Fibroblast of skin of right biceps (primary cell): ENCODE measurements at places on chromosomes 1 and 21.

- DNase-seq, result peak; percentile 90
Observed at GRCh38 chr1:53889304-53890298, at the start of gene YIPF1. Gene YIPF1, minus strand, starts transcription at chr1:53889797. Its CDS starts 860 bp downstream, at chr1:53888937.

DNA sequence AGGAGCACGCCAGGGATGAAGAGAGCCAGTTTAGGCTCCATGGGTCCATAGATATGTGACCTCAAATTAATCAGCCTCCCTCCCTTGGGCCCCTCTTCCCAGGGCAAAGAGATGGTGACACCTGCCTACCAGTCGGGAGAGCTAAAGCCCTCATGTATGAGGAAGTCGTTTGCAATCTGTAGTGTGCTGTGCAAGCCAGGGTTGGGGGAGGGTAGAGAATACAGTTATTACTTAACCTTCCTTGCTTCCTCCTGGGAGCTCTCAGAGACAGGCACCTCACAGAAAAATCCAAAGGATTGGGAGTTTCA, 4.0 kb downstream of the PGLYRP4 start:
- no peak for DNase-seq

DNA sequence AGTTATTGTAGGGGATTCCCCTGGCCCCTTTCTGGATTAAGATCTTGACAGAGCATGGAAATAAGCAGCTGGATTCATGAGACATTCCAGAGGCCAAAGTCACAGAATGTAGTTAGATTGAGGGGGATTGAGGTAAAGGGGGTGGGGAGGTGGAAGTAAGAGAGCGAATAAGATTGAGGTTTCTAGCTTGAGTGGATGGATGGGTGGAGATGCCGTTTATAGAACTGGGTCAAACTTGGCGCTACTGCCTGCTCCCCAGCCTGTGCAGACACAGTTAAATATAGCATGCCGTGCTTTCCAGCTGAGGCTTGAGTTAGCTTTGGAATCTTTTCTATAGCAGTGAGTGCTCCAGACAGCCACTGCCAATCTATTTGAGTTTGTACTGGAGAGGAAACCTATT, 85.7 kb downstream of the DYRK1A start:
- DNase-seq, result peak; percentile 95

DNA sequence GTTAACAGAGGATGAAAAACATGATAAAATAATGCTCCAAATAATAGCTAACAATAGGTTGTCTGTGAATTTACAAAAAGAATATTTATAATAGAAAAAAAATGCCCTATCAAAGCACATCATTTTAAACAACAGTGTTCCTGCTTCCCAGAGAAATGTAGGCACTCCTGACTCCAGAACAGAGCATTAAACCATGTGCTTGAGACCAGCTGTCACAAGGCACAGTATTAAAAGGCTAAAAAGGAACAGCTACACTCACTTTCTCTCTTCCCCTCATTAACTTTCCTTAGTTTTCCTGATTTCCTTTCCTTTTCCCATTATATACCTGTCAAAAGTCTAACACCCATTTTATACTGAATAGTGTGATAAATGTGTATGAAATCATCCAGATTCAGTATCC, 10.9 kb downstream of the VAV3 start:
- DNase-seq, result no peak

GRCh38 chr1:241453732-241454131, 65.8 kb downstream of the FH start:
- DNase-seq, result no peak

DNA sequence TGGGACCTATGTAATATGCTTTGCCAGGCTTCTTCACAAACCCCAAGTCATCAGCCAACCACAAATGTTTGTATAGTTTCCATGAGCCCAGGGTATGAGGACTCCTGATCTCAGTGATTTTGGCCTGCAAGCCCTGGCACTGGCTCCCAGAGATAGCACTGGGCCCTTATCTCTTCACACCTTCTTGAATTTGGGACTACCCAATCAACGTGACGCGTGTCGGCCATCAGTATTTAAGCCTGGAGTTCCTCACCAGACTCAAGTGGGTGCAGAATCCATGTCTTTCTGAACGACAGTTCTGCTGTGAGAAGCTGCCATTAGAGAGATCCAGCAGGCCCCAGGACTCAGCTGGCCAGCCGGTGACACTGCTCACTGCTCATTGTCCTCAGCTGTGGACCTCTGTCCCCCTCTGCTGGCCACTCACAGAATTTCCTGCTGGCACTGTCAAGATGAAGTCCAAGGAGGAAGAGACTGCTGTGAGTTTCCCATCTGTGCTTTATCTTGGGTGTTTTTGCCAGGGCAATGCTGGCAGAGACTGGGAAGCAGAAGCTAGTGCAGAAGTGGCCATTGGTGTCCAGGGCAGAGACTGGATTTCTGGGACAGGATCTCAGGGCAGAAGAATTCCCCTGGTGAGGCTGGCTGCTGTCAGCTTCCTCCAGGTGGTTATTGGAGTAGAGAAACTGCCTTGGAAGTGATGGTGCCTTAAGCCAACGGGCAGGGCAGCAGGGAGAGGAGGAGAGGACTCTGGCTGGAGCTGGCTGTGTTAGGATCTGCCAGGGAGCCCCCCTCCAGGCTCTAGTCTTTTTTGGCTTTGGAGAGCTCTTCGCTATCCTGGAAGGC, 28.4 kb downstream of the TMCC2 start:
- DNase-seq, result peak; percentile 76

- DNase-seq, result no peak
Observed at GRCh38 chr1:236535190-236535589, 11.4 kb downstream of the LGALS8 start.

DNA sequence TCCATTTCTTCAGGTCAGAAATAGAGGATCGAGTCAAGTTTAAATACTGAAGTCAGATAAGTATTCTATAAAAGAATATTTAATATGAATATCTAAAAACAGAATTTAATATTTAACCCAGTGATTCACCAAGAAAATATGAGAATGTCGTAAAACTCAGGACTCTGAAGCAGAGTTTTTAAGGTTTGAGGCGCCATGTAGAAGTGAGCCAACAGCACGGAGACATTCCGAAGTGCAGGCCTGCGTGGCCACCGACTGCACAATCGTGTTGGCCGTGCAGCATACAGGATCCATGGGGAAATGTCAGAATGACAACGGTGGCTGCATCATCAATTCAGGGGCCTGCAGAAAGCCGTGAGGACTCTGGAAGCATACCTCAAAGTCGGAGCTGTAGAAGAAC, 23.4 kb downstream of the MRAP start:
- DNase-seq, result no peak

- DNase-seq, result no peak
Observed at GRCh38 chr1:183185941-183186490, at the start of gene LAMC2. Gene LAMC2, plus strand, starts transcription at chr1:183186264. Its CDS starts 89 bp downstream, at chr1:183186353.

DNA sequence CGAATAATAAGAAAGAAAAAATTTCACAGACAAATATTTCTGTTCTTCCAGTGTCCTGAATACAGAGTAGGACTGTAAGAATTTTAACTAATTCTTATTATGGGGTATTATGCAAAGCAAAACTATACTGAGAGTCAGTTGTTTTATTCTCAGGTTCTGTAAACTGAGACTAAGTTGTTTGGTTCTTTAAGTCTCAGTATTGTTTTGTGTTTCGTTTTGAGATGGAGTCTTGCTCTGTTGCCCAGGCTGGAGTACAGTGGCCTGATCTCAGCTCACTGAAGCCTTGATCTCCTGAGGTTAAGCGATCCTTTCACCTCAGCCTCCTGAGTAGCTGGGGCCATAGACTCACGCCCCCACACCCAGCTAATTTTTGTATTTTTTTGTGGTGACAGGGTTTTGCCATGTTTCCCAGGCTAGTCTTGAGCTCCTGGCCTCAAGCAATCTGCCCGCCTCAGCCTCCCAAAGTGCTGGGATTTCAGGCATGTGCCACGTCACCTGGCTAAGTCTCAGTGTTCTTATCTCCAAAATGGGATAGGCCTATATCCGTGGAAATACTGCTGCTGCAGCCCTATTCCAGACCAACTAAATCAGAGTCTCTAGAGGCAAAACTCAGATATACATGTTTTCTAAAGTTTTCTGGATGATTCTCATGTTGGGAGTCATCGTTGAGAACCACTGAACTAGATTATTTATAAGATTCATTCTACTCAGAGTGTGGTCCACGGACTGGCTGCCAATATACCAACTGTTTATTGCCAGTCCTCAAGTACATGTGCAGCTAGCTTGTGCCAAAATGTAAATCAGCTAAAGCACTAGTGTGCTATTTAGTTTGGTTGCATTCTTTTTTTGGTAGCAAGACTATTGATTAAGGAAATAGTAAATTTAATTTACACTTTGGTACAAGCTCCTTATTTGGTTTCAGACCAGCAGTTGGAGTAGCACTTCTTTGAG, 116.6 kb downstream of the HS2ST1 start:
- no peak for DNase-seq

DNA sequence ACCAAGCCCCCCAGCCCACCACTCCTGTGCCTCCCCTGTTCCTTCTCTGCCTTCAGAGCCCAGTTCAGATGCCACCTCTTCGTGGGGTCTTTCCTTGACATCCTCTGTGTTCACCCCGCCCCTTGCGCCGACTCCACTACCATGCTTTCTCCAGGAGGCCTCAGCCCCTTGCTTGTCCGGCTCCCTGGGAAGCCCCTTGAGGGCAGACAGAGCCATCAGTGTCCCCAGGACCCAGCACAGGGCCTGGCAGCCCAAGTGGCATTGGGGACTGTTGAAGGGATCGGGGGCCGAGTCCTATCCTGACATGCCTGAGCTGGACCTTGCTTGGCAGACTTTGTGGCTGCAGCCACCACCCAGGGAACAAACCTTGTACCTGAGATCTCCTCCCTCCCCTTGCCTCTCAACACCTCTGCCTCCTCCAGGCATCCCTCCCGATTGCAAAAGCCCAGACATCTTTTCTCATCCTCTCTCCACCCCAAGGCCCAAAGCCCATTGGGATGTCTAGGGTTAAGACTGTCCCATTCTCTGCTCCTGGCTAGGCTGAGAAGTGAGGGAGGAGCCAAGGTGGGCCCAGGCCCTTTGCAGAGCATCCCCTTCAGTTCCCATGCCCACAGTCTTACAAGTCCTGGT, 3.4 kb downstream of the CLDN19 start:
- DNase-seq, result no peak

GRCh38 chr21:45383615-45384201, 21.3 kb upstream of the COL18A1 start:
- no peak for DNase-seq

DNA sequence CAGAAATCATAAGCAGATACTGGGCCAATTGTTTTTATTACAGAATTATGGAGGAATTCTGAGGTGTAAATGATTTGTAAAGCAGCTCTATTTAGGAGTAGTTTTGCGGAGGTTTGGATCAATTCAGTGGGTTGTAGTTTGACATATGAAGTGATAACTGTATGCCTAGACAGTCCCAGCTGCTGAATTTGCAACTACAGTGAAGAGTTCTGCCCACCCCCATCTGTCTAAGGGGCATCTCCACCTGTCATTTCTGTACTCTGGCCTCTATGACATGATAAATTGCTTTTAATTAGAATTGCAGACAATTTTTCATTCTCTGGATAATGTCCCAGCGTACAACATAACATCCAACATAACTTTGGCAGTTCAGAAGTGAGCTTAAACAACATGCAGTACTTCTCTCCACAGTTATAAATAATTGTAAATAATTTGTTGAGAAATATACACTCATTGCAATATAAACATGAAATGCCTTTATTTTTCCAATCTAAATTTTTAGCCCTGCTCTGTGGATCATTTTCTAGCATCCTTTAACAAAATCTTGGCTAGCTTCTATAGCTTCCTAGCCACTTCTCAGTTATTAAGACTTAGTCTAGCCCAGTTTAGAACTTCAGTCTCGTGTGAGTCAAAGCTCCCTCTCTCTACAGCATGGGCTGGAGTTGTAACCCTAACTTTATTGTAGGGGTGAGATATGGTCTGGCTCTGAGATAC, 52.3 kb downstream of the PDE4B start:
- DNase-seq, result no peak

DNA sequence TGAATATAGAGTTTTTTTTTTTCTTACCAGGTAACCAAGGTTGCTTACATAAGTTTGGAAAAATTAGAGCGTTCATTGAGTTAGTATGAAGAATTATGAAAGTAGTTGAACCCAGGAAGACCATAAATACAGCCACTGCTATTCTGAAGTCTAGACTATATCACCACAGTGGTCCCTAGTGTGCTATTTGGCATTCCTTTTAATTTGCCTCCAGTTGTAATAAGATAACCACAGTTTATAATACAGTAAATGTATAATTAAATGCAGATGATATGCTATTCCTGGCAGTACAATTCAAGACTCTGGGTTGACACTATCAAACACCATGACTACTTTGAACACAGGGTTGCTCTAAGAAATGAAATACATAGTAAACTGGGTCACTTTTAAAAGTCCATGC, 270.5 kb downstream of the BRINP2 start:
- peak; percentile 58 for DNase-seq

- no peak for DNase-seq
Observed at GRCh38 chr21:34156957-34157356, 83.6 kb downstream of the MRPS6 start.

GRCh38 chr1:48182439-48182838, 40.1 kb upstream of the SLC5A9 start:
- no peak for DNase-seq

DNA sequence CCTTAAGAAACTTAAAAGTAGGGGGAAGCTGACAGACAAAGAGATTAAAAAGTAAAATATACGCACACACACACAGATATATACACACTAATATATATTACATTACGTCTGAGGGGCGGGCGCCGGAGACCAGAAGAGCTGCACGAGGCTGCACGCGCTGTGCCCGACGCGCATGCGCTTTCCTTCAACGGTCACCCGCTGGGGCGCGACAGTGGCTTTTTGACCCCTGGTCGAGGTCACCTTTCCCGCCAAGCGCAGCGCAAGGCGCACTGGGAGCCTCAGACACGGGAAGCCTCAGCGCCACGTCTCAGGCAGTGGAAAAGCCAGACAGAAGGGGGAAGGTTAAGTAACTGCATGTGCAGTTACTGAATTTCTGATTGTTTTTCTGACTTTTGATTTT, at the start of gene HORMAD1:
Gene HORMAD1 (minus strand): TSS at position 193 of the 400 bp plus-strand sequence. CDS start 1,390 bp downstream, outside the sequence.
- DNase-seq, result no peak

DNA sequence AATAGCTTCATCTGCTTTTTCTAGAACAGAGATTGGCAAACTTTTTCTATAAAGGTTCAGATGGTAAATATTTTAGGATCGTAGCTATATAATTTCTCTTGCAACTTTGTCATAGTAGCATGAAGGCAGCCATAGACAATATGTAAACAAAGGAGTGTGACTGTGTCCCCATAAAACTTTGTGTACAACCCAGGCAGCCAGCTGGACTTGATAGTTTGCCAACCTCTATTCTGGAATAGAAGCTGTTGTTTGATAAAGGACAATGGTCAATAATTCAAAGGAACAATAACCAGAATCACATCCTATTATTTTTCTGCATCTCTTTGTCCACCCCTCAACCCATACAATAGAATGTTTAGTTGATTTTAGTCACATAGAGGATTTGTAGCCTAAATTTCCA, 286.7 kb downstream of the LMX1A start:
- no peak for DNase-seq

DNA sequence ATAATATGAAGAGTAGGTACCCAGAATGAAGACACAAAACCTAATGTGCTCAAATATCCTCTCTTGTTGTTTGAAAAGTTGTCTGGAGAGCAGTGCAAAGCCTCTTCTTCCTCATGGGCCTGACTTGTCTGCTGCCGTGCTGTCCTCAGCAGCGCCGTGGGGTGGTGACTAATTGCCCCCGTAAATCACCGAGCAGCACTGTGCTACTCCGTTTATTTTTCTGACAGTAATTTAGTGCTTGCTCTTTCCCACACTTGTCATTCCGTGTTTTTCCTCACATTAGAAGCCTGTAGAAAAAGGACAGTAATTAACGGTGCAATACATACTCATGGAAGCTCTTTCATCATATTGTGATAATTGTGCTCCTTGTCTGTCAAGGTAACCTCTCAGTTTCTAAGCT, 114.8 kb upstream of the BARHL2 start:
- DNase-seq, result no peak
